Stimulated activated CD4-positive, alpha-beta T cell treated with anti-CD3 and anti-CD28 coated beads, TNF-alpha, amount 100 ng/mL, for 1 hour (primary cell): ENCODE measurements at places on chromosomes 5 and 9.

DNA sequence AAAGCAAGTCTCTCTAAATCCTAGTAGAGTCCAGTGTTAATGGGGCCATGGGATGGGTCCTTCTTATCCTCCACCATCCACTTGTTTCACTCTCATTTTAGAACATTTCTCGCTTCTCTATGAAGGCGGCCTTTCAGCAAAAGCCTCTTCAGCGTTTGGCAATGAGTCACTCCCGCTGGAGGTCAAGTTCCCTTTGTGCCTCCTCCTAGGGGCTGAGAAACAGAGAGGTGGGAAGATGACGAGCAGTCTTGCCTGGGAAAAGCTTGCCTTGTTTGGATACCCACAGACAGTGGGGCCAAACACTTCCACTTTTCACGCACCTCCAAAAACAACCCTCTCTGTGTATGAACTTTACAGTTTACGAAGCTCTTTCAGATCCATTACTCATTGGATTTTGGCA, 168.8 kb downstream of the GABBR2 start:
- no peak for DNase-seq

DNA sequence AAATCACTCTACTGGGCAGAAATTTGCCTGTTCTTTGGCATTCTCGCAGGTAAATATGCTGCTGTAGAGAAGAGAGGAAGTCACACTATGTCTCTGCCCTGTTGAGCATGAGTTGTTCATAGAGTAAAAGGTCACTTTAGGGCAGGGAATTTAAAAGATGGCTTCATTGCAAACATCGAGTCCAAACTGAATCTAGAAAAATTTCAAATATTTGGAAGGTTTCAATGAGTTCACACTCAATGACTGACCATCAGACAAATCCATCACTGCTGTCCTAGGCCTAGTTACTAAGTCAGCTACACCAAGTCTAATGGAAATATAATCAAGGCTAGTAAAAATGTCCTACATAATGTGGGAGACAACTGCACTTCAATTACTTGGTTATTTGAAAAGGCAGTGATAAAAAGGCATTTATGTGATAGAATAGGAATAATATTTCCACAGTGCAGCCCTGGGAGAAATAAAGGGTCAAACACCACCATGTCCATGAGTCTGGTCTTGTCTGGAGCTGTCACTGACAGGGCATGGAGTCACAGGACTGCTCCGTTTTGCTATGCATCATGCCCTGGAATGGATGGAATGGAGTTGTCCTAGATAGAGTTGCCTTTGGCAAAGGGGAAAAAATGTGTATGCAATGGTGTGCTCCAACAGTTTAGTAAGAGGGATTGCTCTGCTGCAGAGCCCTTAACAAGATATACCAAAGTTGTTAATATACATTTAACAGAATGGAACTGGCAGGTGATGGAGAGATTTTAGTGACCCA, 218.5 kb upstream of the DAPK1 start:
- no peak for DNase-seq

DNA sequence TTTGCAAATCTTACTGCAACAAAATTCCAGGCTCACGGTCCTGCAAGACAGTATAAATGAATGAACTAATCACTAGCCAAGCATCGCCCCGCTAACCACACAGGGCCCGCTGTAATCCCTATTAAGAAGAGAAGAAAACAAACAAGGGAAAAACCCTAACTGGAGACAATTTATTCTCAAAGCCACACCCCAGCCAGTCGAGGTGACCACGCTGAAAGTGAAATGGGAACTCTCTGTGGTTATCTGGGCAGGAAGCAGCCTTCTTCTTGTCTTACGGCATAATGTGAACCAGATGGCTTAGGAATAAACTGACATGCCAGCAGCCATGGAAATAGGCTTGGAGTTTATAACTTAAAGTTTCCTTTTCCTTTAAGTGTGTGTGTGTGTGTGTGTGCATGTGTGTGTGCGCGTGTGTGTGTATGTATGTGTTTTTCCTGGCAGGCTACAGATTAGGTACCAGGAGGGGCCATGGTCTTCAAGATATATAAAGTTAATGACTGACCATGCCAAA, 120.2 kb downstream of the SEMA6A start:
- no peak for DNase-seq

- DNase-seq, result no peak
These were observed 9.2 kb downstream of the ANXA1 start for GRCh38 chr9:73160868-73161267.

DNA sequence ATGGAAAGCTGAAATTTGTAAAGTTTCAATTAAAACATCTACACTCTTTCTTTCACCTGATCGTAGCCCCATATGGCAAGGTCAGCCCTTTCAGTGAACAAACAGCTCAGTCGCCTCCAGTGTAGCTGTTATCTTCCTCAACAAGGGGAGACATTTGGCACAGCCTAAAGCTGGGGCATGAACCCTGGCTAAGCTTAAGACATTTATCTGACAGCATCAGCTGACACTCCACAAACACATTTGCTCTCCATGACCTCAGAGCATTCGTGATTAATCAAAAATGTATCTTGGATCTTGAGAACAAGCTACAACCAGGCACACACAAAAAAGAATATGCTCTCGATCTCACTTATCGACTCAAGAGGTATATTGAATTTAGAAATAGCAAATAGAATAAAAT, 67.3 kb downstream of the POU5F2 start:
- no peak for DNase-seq

- DNase-seq, result no peak
These were observed 4.1 kb downstream of the RAPGEF6 start for GRCh38 chr5:131630963-131631350.

DNA sequence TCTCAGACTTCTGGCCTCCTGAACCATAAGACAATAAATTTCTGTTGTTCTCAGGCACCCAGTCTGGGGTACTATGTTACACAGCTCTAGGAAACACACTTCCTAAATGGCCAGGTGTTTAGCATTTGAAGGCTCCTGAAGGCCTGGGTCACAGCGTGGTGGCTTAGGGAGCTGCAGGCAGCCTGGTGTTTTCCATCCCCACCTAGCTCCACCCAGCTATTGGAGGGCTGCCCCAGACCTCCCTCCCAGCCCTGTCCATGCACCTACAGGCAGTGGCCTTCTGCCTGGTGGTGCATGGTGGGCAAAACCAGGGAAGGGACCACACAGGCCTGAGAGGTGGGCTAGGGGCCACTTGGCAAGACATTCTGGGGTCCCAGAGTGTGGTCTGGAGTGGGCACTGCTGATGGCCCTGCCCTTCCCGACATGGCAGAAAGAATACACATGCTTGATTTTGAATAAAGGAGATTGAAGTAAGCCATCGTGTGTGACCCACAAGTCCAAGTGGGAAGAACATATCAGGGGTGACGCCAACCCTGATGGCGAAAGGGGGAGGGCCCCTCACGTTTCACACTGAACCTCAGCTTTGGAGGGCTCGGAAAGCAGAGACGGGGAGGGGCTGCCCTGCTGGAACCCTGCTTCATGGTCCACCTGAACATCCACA, 1.3 kb upstream of the SUSD3 start:
- DNase-seq, result no peak

DNA sequence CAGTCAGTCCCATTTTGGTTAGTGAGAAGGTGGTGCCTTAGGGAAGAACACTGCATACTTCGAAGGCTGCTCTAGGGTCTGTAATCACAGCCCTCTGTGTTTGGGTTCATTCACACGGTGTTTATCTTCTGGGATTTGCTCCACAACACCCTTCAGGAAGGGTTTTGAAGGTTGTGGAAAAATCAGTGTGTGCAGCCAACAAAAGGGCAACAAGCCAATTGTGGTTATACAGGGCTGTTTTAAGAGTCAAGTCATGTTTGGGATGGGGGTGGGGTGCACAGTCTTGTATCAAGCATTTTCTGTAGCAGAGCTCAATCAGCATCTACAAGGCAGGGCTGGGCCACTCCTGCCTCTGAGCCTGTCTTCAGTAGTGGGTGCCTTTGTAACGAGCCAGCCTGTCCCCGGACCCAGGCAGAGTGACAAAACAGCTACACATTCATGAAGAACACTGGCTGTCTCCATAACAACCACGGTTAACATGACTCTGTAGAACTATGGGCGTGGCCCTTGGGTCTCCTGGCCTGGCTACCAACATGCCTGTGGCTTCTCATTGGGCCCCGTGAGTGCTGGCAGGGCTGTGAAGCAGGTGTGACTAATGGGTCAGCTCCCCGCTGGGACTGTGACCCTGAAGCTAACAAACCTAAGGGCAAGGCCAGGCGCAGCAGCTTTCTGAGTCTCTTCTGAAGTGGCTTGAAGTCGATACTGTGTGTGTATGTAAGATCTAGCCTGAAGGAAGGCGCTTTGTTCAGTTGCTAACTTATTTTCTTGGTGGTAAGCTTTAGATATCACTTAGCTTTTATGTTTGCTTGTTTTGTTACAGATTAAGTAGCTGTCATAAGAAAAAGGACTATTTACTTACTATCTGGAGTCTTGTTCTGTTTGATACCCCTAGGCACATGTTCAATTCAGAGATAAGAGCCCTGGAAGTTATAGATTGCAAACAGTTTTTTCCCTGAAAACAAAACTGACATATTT, 27.9 kb upstream of the GOLM1 start:
- DNase-seq, result no peak

GRCh38 chr9:101398930-101399642, 435 bp downstream of the ZNF189 start:
- no peak for DNase-seq

DNA sequence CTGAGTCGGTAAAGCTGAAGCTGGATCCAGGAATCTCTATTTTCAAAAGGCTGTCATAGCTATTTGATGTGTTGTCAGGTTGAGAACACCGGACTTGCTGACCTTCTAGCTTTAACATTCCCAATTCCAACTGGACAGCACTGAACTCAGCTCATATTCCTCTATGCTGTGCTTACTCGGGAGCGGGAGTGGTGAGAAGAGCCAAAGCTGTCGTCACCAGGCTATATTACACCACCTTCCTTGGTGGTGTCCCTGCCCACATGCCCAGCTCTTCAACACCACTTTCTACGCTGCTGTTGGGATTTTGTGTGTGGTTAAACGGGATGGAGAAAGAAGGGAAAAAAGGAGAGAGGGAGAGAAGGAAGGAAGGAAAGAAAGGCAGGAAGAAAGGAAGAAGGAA, 653.6 kb downstream of the RAB3C start:
- no peak for DNase-seq

- no peak for DNase-seq
These were observed 113.1 kb upstream of the TNC start for GRCh38 chr9:115230924-115231515.

DNA sequence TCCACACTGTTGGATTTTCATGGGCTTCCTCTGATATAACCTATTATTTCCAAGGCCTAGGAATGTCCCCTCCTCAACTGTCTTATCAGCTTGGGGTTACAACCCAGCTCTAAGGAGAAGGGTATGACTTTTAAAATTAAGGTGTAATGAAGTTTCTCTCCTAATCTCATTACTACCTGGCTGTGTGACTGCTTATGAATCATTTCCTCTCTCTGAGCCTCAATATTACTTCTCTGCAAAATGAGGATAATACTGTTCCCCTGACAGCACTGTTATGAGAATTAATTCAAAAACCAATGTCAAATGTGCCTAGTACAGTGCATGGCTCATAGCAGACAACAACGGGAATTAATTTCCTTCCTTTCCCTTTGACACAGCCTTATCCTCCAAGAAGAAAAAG, 118.9 kb downstream of the NR6A1 start:
- DNase-seq, result no peak

GRCh38 chr5:17806818-17807468, 172.7 kb downstream of the TAF11L14 start:
- no peak for DNase-seq

- no peak for DNase-seq
These were observed 398.9 kb downstream of the PLK2 start for GRCh38 chr5:58060996-58061395.

DNA sequence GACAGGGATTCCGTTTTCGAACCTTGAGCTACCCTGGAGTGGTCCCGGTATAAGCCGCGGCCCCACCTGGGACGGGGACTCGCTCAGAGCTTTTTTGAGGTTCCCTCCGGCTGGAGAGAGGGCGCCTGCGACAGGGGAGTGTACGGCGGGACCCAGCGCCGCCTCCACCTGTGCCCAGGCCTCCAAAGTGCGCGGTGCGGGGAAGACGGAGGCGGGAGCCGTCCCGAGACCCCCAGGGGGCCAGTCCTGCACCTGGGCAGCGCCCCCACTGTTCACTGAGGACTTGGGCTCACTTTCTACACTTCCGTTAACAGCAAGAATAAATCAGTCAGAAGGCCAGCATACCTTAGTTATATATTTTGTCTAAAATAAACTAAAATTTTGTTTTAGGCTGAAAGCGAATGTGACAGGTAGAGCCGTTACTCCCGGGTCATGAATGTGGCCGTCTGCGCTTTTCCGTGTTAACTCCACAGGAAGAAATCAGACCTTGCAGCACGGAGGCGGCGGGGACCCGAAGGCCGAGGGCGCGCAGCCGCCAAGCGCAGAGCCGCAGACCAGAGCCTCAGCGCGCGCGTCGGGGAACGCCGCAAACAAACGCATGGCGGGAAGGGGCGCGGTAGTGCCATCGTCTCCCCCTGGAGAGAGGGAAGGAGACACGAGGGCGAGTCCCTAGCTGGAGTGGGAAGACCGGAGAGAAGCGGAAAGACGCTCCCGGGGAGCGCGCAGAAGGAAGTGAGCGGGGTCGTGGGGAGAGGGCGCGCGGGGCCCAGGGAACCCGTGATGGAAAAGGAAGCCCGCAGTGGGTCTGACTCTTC, 14.1 kb downstream of the TRIM7 start:
- DNase-seq, result no peak

DNA sequence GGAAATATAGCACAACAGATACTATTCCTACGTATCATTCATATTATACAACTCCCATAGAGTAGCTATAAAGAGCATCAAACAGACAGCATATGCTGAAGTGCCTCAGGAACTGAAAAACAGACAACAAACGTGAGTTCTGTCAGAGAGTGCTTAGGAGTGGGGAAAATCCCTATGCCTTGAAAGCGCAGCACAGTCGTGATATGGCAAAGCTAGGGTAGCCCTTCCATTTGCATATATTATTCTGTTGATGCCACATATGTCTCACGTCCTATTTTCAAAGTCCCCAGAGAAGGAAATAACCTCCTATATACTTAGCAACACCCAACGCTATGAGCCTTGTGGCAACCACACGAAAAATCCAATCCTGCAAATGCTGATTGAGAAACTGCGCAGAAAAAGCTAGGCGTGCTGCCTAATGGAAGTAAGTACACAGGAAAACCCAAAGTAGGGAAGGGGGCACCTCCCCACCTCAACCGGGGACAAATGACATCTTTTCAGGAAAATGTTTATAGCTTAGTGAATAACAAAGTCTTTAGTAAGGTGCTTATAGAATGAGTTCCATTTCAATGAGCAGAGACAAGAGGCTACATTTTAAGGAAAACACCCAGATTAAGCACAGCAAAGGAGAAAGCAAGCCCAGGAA, 105.1 kb downstream of the MED10 start:
- DNase-seq, result no peak

DNA sequence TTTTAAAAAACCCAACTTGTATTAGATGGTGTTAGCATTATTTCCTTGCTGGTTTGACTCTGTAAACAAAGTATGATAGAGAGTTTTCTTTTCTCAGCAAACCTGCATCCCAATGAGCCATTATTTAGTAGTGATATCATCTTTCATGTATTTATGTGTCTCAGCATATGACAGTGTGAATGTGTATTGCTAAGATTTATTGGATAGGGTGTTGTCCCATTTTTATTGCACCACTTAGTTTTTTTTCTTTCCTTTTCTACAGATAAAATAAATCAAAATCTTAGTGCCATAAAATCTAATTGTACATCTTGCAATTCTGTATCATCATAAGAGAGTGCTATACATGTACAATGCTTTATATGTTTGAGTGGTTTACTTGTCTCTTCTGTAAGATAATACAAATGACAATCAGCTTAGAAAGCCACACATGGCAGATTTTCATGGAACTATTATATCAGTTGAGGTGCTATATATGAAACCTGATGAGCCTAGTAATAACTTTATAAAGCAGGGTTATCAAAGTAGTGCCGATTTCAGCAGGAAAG, 149.2 kb upstream of the CYLC2 start:
- no peak for DNase-seq

- DNase-seq, result no peak
These were observed 42.1 kb upstream of the SUB1 start for GRCh38 chr5:32543291-32543690.
